ENCODE measurements at places on chromosomes 12 and 14. TPM values are rescaled to one million over a fixed set of nuclear protein-coding genes. Genes with fewer than 3 reads are reported as not detected.

The OR4K14 gene
- not detected for total RNA-seq

The ACRBP gene
- total RNA-seq, result 0.26 TPM

The BIN2 gene
- total RNA-seq, result not detected

The ZC2HC1C gene
- total RNA-seq, result 0.69 TPM

The MYF6 gene
- not detected for total RNA-seq

The JDP2 gene
- total RNA-seq, result 47.5 TPM

The AMN gene
- 0.07 TPM for total RNA-seq

The CLEC4D gene
- not detected for total RNA-seq

The CCDC60 gene
- total RNA-seq, result not detected

The ZFHX2 gene
- total RNA-seq, result 0.83 TPM

The PRKD1 gene
- 40.5 TPM for total RNA-seq

The EXOC5 gene
- 62.9 TPM for total RNA-seq

The LRTM2 gene
- not detected for total RNA-seq

The COX8C gene
- total RNA-seq, result not detected

The EML5 gene
- 0.13 TPM for total RNA-seq

The ASIC1 gene
- 3.5 TPM for total RNA-seq

The KRT79 gene
- not detected for total RNA-seq

The SERPINA9 gene
- total RNA-seq, result not detected

All from smooth muscle cell of the pulmonary artery (primary cell).